ENCODE measurements at places on chromosomes 7 and 10. TPM values are rescaled to one million over a fixed set of nuclear protein-coding genes. Genes with fewer than 3 reads are reported as not detected.
A peak's percentile ranks its signal among the peaks of the same experiment; 100 is the strongest.

The MMD2 gene
- total RNA-seq = not detected

The CCDC3 gene
- total RNA-seq = 112 TPM

- DNase-seq = peak; percentile 35
Measured at GRCh38 chr7:101536232-101536631, 92.9 kb downstream of the MYL10 start.

GRCh38 chr10:132978542-132978941 is 36.2 kb upstream of the CFAP46 start:
- DNase-seq = no peak

DNA sequence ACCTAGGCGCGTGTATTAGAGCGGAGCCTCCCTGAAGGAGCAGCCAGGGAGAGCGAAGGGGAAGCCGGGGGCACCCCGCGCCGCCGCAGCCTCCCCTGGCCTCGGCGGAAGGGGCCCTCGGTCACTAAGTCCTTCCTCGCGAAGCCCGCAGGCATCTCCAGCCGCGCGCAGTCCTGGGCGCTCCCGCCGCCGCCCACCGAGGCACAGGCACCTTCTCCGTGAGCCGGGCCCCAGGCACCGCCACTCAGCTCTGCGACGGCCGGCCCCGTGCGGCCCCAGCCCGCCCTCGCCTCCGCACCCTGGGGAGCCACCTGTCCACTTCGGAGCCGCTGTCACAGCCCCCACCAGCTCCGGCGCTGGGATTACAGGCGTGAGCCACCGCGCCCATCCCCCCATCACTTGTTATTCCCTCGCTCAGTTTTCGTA is 80.8 kb downstream of the ZNF467 start:
- no peak for DNase-seq

- no peak for DNase-seq
Measured at GRCh38 chr7:65923316-65923715, 50.4 kb downstream of the VKORC1L1 start.

DNA sequence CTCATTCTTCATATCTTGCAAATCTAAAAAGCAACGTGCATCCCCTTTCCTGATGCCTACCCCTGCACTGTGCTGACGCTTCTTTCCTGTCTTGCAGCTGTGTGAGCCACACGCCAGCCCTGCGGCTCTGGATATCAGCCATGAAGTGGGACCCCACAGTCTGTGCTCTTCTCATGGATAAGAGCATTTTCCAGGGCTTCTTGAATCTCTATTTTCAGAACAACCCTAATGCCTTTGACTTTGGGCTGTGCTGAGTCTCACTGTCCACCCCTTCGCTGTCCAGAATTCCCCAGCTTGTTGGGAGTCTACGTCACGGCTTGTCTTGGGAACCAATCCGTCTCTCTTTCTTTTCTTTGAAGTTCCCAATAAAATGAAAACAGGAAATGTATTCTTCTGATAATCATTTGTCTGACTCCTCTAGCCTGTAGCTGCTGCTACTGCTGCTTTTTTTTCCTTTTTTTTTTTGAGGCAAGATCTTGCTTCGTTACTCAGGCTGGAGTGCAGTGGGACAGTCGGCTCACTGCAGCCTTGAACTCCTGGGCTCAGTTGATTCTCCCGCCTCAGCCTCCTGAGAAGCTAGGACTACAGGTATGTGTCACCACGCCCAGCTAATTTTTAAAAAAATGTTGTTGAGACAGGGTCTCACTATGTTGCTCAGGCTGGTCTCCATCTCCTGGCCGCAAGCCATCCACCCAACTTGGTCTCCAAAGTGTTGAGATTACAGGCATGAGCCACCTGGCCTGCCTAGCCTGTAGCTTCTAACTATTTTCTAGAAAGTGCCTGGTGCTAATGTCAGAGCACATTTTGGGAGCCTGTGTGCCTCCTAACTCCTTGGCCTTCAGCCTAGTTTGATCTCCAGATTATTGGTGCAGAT is 30.3 kb downstream of the GSTO2 start:
- DNase-seq = no peak

The CLRN3 gene
- total RNA-seq = not detected

- no peak for DNase-seq
Measured at GRCh38 chr10:59907537-59907917, 1.2 kb upstream of the CCDC6 start.

DNA sequence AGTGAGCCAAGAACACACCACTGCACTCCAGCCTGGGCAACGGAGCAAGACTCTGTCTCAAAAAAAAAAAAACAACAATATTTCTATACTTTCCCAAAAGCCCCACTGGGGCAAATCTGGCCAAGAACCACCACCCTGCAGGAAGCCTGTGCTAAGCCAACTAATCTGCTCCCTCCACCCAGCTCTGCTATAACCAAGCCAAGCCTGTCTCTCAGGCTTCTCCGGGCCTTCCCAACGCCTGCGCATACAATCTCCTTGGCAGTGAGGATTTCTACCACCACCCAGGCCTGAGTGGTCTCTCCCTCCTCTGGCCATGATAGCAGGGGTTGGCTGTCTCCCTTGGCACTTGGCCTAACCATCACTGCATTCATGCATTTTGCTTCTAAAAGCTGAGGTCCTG is 14.2 kb downstream of the DDX56 start:
- no peak for DNase-seq

The TMEM139 gene
- total RNA-seq = 2.5 TPM

DNA sequence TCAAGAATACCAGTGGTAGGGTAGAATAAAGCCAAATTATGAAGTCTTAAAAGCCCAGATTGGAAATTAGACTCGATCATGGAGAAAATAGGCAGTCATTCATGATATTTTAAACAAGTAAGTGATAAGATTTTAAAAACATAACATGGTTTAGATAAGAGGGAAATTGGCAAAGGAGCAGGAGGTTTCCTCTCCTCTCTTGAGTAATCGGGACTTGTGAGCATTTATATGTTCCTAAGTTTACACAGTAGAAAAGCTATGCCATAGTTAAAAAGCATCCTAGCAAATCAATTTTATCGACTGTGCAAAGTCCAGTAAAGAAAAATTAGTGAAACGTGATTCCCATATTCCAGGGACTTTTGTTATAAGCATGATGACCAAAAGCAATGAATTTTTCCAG is 313.2 kb downstream of the AHR start:
- DNase-seq = no peak

- DNase-seq = peak; percentile 79
Measured at GRCh38 chr10:101289541-101289940, 60.3 kb upstream of the LBX1 start.

- no peak for DNase-seq
Measured at GRCh38 chr10:12397147-12397896, 48.0 kb downstream of the CAMK1D start.

All from SJCRH30 (cell line).